ENCODE measurements at places on chromosomes 2 and 18. TPM values are rescaled to one million over a fixed set of nuclear protein-coding genes. Genes with fewer than 3 reads are reported as not detected.

Gene SCN7A
- total RNA-seq: not detected

Gene IL1R2
- not detected for total RNA-seq

GRCh38 chr18:45456090-45457021, 158.9 kb upstream of the SLC14A2 start:
- no peak for DNase-seq

GRCh38 chr2:10035633-10036032, 7.7 kb upstream of the KLF11 start:
- DNase-seq: no peak

All from natural killer cell treated with Interleukin-12 subunit alpha and Interleukin-12 subunit beta and Interleukin-15 and Interleukin-18, amount 100 ng/mL, for 72 hours (primary cell).